Right hindlimb (tissue), 1 donor: ENCODE measurements at places on chromosomes 4 and X.

GRCh38 chr4:16415751-16416150, 189.5 kb upstream of the TAPT1 start:
- no peak for DNase-seq

DNA sequence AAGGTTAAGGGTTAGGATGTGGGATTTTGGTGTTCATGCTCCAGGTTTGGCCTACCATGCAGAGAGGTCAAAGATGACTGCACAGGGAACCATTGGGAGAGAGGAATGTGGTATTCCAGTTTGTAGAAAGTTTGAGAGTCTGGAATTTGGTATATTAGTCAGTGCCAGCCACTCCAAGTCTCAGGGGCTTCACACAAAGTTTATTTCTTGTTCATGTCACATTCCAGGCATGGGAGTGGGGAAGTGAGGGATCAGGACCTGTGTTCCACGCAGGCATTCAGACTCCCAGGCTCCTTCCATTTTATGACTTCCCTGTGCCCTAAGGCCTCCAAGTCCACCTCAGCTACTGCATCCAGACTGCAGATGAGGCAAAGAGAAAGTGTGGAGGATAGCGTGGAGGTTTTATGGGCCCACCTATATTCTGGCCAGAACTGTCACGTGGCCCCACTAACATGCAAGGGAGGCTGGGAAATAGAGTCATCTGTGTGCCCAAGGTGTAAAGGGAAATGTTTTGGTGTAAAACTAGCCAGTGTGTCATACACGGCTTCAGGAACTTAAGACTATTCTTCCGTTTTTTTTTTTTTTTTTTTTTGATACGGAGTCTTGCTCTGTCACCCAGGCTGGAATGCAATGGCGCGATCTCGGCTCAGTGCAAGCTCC, 140.6 kb upstream of the SCML1 start:
- DNase-seq: no peak

GRCh38 chr4:141109983-141110382, 23.3 kb downstream of the RNF150 start:
- DNase-seq: no peak

- DNase-seq: no peak
Observed at GRCh38 chr4:140926672-140927071, 170.5 kb upstream of the TBC1D9 start.

DNA sequence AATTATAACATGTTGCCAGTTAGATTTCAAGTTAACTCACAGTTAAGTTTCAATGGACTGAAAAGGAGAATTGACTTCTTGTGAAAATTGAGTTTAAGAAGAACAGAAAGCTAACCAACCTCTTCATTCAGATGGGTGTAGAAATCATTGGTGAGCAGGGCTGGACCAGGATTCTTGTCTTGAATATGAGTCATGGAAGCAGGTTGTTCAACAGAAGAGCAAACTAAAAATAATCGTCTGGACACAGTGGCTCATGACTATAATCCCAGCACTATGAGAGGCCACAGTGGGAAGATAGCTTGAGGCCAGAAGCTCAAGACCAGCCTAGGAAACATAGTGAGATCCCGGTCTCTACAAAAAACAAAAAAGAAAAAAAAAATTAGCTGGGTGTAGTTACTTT, 98.2 kb downstream of the ARSJ start:
- DNase-seq: no peak

- no peak for DNase-seq
Observed at GRCh38 chrX:130051176-130051845, 59.0 kb downstream of the ELF4 start.

- DNase-seq: no peak
Observed at GRCh38 chrX:84357296-84357695, 145.0 kb downstream of the HDX start.

GRCh38 chr4:148674876-148675275, 232.7 kb upstream of the NR3C2 start:
- no peak for DNase-seq

GRCh38 chr4:88335092-88335665, 43.5 kb upstream of the HERC6 start:
- DNase-seq: no peak

DNA sequence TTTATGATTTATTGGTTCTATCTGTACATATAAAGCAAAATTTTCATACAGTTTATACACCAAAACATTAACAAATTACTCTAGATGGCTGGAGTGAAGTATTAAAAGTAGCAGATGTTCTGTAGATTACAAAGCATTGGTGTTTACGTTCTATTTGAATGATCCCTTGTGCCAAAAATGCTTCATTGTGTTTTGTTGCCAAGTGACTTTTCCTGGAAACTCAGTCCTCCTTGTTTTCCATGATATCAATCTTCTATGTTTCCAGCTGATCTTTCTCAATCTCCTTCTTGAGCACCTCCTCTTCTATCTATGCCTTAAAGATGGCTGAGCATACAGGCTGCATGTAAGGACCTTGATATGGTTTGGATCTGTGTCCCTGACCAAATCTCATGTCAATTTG, 263.6 kb upstream of the CTSO start:
- no peak for DNase-seq

GRCh38 chr4:117491516-117491915, 406.1 kb upstream of the TRAM1L1 start:
- DNase-seq: no peak

DNA sequence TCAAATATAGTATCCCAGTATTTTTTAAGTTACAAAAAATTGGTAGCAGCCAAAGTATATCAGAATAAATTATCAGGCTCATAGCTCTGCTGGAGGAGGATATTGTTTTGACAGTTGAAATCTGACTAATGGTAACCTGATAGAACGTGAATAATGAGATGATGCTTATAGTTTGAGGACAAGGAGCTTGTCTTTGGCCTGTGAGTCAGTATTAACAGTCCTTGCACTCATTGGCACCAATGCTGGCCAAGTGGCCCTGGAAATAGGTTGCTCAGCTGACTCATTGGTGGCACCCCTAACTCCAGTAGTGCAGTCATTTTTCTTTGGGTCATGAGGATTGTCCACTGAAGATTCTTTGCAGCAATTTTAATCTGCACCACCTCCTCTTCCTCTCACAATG, 203.3 kb upstream of the JADE1 start:
- DNase-seq: no peak

DNA sequence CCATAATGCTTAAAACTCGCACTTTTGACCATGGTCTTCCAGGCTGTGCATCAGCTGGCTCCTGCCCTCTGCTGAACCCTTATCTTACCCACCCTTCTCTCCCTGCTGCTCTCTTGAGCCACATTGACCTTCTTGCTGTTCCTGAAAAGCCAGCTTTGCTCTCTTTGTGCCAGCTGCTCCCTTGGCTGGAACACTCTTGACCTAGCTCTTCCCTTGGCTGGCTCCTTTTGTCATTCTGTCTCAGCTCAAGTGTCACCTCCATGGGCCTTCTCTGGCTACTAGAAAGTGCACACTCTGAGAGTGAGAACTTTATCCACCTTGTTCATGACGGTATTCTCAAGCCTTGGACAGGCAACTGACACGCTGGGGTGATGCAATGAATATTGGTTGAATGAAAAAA, 112.1 kb downstream of the MGST2 start:
- no peak for DNase-seq

GRCh38 chr4:121709766-121710405, 13.1 kb upstream of the ANXA5 start:
- DNase-seq: no peak

- DNase-seq: no peak
Observed at GRCh38 chr4:158051401-158052235, 121.2 kb downstream of the GASK1B start.

GRCh38 chrX:103063191-103063845, 653 bp downstream of the BEX1 start:
- peak; percentile 21 for DNase-seq

- no peak for DNase-seq
Observed at GRCh38 chr4:120773641-120774040, 148.9 kb downstream of the PRDM5 start.

- no peak for DNase-seq
Observed at GRCh38 chr4:71683309-71683708, 100.6 kb downstream of the GC start.

- DNase-seq: no peak
Observed at GRCh38 chrX:107743995-107744394, 31.6 kb downstream of the TSC22D3 start.

DNA sequence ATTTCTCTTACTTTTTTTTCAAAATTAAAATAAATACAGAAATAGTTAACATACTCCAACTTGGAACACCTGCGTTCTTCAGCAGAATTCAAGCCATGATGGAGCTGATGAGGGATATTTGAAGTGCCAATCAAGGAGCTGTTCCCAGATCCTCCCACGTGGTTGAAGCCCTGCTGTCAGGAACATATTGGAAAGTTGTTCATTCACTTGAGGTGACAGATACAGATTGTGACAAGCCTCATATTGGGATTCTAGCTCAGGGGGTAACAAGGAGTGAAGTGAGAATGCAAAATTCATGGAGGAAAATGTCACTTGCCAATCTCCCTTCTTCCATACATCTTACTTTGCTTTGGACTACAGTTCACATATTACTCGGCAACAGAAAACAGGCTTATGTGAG, 2670.8 kb downstream of the PCDH7 start:
- DNase-seq: no peak

- DNase-seq: no peak
Observed at GRCh38 chr4:168666531-168666930, 169.7 kb downstream of the PALLD start.

GRCh38 chrX:152070144-152070543, 68.2 kb downstream of the MAGEA10 start:
- DNase-seq: no peak

- DNase-seq: no peak
Observed at GRCh38 chrX:26778320-26778888, 562.4 kb downstream of the MAGEB5 start.

GRCh38 chr4:172709376-172709775, 459.2 kb upstream of the GALNT7 start:
- DNase-seq: no peak

DNA sequence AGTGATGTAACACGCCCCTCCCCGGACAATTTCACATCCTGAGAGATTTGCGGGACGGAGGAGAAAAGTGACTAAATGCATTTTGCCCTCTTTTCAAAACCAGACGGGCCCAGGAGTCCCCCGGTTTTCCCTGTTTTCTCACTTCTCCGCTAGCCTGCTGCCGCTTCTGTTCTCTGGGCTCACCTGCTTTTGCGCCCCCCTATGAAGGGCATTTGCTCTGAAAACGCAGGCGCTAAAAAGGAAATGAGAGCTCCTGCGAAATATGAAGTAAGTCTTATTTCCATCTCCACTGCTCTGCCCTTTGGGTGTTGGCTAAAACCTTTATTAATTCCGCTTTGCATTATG, 613 bp upstream of the TMEM47 start:
- no peak for DNase-seq

DNA sequence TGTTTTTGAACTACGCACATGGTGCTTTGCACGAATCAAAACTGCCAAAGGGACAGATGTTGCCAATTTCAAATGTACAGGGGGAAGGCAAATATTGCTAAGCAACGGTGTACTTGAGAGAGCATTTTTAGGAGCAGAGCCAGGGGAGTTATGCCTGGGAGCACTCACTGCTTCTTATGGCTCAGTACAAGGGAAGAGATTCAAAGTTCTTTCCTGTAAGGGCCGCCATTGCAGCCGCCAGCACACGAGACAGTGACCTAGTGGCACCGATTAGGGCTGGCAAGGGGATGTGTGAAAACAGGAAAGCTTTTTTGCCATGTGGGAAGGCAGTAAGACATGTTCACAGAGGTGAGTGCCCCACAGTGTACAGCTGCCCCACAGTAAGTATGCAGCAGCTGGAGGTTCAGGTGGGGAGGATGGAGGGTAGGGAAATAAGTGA, 133.8 kb downstream of the AFF1 start:
- DNase-seq: peak; percentile 72

DNA sequence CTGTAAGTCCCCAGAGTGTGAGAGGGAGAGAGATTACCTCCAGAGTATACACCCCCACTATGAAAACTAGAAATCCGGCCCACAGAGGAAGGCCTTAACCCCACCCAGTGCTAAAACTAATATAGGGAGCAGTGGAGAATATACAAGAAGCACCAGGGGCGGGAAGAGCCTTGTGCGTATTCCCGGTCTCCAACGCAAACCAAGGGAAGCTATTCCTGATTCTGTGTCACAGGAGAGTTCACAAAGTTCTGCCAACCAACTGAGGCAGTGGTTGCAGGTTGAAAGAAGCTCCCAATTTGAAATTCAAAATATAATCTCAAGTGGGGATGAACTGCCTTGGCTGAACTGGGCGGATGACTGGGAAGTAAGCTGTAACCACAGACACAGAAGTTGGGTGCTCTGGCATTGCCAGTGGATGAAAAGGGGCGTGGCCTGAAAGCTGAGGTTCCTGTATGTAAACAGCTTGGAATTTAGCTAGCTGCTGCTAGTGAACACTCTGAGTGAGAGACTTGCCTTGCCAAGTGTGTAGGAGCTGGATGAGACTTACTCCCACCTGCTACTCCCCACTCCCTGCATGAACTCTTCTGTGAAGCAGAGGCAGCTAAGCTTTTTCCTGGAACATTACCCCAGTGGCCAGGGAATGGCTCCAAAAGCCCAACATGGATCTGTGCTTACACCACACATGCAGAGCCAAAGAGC, 32.7 kb downstream of the ELF2 start:
- DNase-seq: peak; percentile 23

GRCh38 chrX:148649145-148649795, 148.9 kb downstream of the AFF2 start:
- no peak for DNase-seq

DNA sequence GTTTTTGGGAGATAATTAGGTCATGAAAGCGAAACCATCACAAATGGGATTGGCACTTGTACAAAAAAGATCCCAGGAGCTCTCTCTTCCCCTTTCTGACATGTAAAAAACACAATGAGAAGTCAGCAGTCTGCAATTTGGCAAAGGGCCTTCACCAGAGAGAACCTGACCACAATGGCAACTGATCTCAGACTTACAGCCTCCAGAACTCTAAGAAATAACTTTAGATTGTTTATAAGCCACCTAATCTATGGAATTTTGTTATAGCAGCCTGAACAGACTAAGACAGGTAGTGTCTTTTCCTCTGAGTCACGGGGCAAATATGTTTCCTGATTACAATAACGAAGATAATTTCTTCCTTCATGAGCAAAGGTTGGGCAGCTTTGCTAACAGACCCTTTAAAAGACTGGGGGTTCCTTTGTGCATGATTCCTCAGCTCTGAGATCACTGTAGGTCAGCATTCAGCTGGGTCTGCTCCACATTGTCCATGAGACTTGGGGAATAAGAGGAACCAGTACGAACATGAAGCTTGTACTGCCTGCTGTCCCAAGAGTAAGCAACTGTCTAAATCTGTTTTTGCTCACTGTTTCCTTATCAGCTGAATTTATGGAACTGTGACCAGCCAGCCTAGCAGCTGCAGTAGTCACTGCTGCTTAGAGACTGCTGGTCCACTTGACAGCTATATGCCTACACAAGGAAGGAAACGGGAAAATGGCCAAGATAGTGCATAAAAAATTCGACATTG, 191.6 kb downstream of the ANAPC10 start:
- DNase-seq: no peak

DNA sequence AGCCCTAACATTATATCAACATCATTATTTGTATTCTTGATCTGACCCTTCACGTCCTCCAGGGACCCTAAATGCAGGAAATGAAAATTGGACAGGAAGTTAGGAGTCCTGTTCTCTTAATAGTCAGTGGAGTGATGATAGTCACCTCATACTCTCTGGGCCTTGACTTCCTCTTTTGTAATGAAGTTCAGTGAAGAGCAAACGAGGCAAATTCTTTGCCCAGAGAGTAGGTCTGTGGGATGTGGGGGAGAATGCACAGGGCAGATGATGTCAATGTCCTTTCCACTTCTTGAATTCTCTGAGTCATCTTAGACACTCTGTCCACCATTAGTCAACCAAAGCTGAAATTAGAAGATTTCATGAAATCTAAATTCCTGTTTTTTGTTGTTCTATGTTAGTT, 17.1 kb upstream of the GPRIN3 start:
- DNase-seq: no peak
